ENCODE measurements at places on chromosomes 7 and 10. TPM values are rescaled to one million over a fixed set of nuclear protein-coding genes. Genes with fewer than 3 reads are reported as not detected.

GRCh38 chr7:104230606-104231005 is 22.8 kb upstream of the ORC5 start:
- no peak overlapping the region for H3K4me3 ChIP-seq
- H3K36me3 ChIP-seq: no peaks in the 10 kb centered on the region
- DNase-seq: no peak
- H3K27me3 ChIP-seq: no peaks in the 10 kb centered on the region

DNA sequence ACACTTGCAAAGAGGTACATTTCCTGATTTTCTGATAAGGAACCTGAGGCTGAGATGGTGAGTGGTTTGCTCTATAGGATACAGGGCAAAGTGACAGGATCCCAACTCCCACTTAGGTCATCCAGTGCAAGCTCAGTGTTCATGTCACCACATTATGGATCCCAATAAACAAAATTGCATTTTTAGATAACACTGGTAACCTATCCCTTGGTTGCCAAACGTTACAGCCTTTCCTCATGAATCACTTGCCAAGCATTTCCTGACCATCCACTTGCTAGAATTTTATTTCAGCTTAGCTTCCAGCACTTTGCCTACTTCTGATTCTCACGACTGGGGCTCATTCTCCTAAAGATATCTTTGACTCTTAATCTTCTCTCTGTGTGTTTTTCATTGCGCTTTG is 131.4 kb upstream of the ODAD2 start:
- H3K27ac ChIP-seq: no peak overlapping the region
- no peaks in the 10 kb centered on the region for H3K27me3 ChIP-seq
- H3K36me3 ChIP-seq: no peaks in the 10 kb centered on the region
- DNase-seq: no peak
- no peaks in the 10 kb centered on the region for H3K4me1 ChIP-seq
- H3K4me3 ChIP-seq: no peak overlapping the region

DNA sequence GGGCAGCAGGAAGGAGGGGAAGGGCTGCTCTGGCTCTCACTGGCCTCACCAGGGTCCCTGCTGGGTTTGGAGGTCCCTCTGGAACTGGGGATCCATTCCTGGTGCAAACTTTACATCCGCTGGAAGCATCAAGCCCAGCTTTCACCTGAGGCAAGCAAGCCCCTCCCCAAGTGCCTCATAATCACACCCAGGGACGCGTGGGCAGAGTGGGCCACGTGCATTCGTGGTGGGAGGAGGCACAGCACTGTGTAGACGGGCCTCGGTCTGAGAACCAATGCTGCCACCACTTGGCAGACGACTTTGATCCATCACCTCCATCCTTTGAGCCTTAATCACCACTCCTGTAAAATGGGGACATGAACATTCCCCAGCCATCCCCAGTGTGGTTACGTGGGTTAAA is 74.1 kb downstream of the VWA2 start:
- H3K27ac ChIP-seq: no peak overlapping the region
- no peaks in the 10 kb centered on the region for H3K27me3 ChIP-seq
- no peaks in the 10 kb centered on the region for H3K36me3 ChIP-seq
- H3K4me1 ChIP-seq: no peaks in the 10 kb centered on the region
- no peak overlapping the region for H3K4me3 ChIP-seq

- DNase-seq: no peak
- no peak overlapping the region for H3K27ac ChIP-seq
- H3K27me3 ChIP-seq: no peaks in the 10 kb centered on the region
Observed at GRCh38 chr10:22977751-22978150, 49.9 kb downstream of the ARMC3 start.

GRCh38 chr7:50466815-50467585 is 16.9 kb upstream of the FIGNL1 start:
- DNase-seq: no peak
- H3K36me3 ChIP-seq: no peaks in the 10 kb centered on the region
- no peak overlapping the region for H3K4me3 ChIP-seq
- H3K4me1 ChIP-seq: peaks cover 11% of the 10 kb centered on the region
- no peak overlapping the region for H3K27ac ChIP-seq

Gene TFEC
- 9.1 TPM for total RNA-seq

Gene UFSP1
- 2.7 TPM for total RNA-seq

Gene SCD
- 22.0 TPM for total RNA-seq

Gene ZNF775
- 7.6 TPM for total RNA-seq

Data from thymus (tissue), 14 donors.